ENCODE measurements at places on chromosomes 3 and 15.
A peak's percentile ranks its signal among the peaks of the same experiment; 100 is the strongest.

- DNase-seq: no peak
Measured at GRCh38 chr15:54273928-54274327, 295.7 kb downstream of the UNC13C start.

GRCh38 chr3:146892041-146892440 is 286.9 kb upstream of the PLSCR5 start:
- DNase-seq: no peak

DNA sequence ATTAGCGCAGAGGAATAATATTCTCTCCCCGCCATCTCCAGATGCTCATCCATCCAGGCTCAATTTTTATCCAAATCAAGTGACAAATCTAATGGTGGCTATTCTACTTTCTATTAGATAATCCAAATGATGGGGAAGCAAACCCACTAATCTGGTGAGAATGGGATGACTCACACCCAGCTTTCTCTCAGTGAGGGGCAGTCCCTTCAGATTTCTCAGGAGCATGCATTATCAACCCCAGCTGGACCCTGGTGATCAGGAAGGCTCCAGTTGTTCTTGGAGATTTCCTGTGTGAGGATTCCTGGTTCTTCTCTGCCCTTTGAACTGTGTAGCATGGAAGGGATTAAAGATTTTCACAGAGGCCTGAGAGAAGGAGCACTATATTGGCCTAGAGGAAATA is 358.0 kb downstream of the WDR72 start:
- DNase-seq: no peak

GRCh38 chr15:40366457-40367370 is 8.7 kb downstream of the DISP2 start:
- DNase-seq: no peak

GRCh38 chr3:31829826-31830426 is 151.1 kb downstream of the OSBPL10 start:
- no peak for DNase-seq

- no peak for DNase-seq
Measured at GRCh38 chr3:4897765-4898453, 81.3 kb upstream of the BHLHE40 start.

GRCh38 chr3:9615003-9615628 is 34.2 kb upstream of the MTMR14 start:
- DNase-seq: peak; percentile 5

DNA sequence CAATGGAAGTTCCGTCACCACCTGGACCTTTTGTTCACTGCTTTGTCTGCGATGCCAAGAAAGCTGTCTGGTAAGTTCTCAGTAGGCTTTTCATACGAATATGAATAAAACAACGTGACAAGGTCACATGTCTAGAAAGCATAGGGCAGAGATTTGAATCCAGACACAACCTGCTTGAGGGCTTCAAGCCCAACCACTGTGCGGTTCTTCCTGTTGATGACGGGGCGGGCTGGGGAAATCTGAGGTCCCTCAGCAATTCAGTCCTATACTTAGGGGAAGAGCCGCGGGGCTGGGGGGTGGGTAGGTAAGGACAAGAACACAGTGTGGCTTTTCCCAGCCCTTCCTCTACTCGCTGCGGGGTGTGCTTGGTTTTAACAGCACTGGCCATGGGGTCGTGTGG is 32.4 kb upstream of the SMAD3 start:
- no peak for DNase-seq

GRCh38 chr15:53059273-53060043 is 269.3 kb upstream of the ONECUT1 start:
- DNase-seq: no peak

GRCh38 chr15:77542491-77543001 is 90.2 kb downstream of the LINGO1 start:
- no peak for DNase-seq

DNA sequence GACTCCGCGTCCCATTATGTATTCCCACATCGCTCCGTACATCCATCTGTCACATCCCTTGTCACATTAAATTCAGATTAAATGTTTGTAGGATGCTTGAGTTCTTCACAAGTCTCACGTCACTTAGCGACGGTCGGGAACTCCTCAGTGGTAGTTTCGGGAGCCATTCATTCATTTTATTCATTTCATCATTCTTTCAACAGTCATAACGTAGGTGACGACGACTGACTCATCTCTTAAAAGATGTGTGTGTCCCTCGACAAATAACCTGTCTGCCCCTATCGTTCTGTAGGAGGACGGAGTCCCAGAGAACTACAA is 272 bp upstream of the SRPRB start:
- no peak for DNase-seq
